GM12878 (cell line): ENCODE measurements at places on chromosomes 6 and 20.

DNA sequence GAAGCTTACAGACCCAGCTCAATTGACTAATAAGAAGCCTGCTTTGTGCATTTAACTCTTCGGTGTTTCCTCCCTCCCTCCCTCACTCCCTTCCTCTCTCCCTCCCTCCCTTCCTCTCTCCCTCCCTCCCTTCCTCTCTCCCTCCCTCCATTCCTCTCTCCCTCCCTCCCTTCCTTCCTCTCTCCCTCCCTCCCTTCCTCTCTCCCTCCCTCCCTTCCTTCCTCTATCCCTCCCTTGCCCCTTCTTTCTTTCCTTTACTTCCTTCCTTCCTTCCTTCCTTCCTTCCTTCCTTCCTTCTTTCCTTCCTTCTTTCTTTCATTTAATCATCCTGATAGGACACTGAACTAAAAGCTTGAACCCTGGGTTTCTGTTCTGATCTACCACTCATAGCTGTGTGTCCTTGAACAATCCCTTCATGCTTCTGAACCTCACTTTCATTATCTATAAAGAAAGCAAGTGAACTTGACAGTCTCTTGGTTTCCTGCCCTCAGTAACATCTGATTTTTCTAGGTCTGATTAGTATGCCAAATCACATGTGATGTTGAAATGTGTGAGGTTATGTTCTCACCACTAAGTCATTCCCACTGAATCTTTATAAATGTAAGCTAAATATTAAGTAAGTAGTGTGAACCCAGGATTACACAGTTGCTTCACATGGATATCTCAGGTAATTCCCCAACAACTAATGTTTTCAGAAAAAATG lies 132.3 kb upstream of the BMP2 start:
- no peak for DNase-seq

DNA sequence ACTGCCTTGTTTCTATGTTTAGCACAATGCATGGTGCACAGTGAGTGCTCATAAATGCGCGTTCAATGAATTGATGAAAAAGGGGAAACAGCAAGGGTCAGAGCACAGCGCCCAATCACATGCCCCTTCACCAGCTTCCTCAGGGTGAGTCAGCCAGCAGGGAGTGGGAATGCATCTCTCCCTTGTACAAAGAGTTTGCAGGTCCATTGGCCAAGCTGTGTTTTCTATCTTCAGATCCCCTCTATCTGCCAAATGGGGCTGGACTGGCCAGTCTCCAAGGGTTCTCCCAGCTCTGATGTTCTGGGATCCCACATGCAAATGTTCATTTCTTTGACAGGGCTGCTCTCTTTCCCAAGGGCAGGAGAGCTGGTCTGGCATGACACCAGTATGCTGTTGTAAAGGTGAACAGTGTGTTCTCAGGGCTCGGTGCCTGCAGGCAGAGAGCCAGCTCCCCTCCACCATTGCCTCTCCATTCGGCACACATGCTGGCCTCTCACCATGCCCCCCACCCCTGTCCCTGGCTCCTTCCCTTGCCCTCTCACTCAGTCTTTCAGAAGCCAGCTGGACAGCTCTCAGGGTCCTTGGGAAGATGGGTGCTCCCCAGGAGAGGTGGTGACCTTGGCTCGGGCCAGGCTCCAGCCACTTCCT lies 25.0 kb downstream of the ANGPT4 start:
- no peak for DNase-seq

DNA sequence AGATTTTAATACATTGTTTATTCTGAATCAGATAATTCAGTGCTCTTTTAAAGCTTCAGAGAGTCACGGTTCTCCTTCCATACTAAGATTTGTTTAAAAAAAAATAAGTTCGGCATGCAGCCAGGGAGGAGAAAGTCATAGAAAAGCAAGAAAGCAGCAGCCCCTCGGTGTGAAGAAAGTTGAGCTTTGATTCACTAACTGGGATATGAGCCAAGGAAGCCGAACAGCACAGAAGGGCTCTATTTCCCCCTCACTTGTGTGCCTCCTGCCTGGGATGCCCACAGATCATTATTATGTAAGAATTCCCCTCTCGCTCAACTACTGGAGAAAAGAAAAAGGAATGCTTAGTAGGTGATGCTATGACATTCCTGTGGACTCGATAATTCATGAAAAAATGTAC lies 69.3 kb upstream of the SYNJ2 start:
- no peak for DNase-seq

DNA sequence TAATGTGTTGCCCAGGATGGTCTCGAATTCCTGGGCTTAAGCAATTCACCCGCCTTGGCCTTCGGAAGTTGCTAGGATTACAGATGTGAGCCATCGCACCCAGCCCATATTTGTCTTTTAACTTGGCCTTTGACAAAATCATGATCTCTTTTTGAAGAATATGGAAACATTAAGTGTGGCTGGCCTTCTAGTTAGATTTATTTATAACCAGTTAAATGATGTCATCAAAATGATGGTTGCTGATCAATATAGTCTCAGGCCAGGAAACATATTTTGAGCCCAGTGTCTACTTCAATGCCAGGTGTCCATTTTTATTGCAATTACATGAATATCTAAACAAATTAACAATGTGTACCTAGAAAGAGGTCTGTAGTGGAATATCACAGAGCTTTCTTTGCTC lies 69.4 kb downstream of the TMEM200A start:
- DNase-seq, result no peak

DNA sequence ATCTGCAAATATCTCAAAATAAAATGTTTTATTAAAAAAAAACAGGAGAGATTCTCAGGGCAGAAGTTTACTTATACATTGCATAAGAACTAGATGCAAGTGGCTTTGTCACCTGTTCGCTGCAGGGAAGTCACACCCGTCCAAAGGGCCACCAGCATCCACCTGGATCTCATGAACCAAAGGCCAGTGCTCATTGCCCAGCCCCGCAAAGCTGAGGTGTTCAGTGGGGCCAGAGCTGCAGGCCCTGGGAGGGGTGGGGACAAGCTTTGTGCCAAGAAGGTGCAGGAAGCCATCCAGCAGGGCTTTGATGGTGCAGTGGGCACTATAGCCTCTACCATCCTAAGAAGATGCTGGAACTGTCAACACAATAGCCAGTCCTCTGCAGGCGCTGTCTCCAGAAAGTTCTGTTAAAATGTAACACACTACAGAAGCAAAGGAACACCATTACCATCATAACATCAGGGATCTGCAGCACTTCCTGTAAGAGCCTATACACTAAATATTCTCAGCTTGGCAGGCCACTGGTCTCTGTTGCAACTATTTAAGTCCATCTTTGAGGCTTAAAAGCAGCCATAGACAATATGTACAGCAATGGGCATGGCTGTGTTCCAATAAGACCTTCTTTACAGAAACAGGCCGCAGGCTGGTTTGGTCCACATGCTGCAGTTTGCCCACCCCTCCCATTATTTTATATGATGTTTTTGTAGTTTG lies 15.7 kb upstream of the CD93 start:
- DNase-seq, result no peak

- DNase-seq, result no peak
Observed at GRCh38 chr6:146297815-146298214, 245.8 kb upstream of the RAB32 start.

- no peak for DNase-seq
Observed at GRCh38 chr6:38391626-38392579, 247.8 kb downstream of the BTBD9 start.

GRCh38 chr6:57086843-57087242 lies 3.1 kb upstream of the ZNF451 start:
- no peak for DNase-seq

- DNase-seq, result no peak
Observed at GRCh38 chr6:90484903-90485302, 102.0 kb downstream of the MAP3K7 start.

DNA sequence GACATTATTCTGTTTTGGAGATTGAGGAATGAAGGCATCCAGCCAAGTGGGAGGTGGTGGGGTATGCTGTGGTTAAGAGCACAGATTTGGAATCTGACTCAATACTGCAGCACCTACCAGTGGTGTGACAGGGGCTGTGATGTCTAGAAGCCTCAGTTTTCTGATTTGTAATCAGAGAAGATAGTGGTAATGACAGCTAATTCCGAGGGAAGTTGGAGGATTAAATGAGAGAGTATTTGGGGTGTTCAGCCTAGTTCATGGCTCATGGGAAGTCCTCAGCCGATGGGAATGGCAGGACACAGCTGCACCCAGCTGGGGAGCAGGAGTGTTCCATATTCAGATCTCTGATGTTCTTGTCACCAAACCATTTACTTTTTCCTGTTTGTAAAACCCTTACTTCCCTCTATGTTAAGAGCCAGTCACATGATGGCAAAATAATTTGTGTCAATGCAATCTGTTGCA lies 9.3 kb downstream of the SLC9A8 start:
- DNase-seq, result no peak

- DNase-seq, result no peak
Observed at GRCh38 chr20:44017211-44017610, 102.6 kb downstream of the TOX2 start.

DNA sequence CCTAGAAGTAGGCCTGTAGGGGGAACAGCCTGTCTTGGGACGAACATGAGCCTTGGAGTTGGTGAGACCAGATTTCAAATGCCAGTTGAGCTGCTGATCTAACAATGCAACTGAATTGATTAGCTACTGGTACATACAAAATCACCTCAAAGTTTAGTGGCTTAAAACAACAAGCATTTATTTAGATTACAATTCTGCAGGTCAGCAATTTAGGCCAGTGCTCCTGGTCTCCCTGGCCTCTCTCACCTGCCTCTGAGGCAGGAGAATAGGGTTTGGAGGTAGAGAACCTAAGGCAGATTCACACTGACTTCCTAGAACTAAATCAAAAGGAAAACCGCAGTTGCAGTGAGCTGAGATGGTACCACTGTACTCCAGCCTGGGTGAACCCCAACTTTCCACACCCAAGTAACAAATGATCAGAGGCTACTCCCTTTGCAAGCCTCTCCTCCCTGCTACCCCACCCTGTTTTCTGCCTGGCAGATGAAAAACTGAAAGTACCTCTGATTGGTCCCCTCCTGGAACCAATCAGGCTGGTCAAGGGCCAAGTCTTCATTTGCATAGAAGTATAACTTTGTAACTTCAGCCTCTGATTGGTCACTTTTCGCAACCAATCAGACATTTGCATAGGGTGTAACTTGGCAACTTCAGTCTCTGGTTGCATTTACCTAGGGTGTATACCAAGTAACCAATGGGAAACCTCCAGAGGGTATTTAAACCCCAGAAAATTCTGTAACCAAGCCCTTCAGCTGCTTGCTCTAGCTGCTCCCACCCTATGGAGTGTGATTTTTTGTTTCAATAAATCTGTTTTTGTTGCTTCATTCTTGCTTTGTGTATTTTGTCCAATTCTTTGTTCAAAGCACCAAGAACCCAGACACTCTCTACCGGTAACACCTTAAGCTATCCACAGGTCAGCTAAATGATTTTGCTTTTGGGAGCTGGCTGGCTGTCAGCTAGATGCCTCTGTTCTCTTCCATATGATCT lies 8.1 kb upstream of the UBR2 start:
- no peak for DNase-seq

DNA sequence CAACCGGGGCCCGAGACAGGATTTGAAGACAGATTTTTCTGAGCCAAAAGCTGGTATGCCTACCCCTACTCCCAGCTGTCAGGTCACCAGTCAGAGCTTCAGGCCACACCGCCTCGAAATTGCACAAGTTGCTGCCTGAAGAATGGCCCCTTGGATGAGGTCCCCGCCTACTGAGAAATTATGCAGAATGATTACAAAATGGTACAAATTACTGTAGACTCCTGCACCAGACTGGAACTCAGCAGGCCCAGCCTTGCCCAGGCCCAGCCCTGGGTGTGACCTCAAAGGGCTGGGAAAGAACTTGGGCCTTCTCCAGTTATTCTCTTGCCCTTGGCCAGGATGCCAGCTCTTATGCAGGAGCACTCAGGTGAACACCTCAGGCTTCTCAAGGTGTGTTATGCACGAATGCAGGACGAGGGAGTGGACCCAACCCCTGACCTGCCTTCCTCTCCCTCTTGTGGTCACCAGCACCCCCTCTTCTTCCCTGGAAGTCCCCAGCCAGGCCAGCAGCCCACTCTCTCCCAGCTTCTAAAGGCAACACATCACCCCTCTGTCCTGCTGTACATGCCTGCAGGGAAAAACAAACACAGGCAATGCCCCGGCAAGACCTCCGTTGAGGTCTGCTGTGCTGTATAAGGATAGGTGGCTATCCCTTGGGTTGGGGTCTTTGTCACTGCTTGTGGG lies 88.7 kb upstream of the NAA20 start:
- DNase-seq, result no peak

DNA sequence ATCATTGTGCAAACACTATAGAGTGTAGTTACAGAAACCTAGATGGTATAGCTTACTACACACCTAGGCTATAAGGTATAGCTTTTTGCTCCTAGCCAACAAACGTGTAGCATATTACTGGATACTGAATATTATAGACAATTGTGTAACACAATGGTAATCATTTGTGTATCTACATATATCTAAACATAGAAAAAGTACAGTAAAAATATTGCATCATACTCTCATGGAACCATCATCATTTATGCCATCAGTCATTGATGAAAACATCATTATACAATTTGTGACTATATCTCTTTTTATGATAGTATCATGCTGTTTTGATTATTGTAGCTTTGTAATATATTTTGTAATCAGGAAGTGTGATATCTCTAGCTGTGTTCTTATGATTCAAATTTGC lies 21.0 kb upstream of the HCRTR2 start:
- DNase-seq, result no peak

- no peak for DNase-seq
Observed at GRCh38 chr6:133705066-133705465, 183.8 kb upstream of the TCF21 start.

- no peak for DNase-seq
Observed at GRCh38 chr6:129008591-129008990, 125.7 kb downstream of the LAMA2 start.

DNA sequence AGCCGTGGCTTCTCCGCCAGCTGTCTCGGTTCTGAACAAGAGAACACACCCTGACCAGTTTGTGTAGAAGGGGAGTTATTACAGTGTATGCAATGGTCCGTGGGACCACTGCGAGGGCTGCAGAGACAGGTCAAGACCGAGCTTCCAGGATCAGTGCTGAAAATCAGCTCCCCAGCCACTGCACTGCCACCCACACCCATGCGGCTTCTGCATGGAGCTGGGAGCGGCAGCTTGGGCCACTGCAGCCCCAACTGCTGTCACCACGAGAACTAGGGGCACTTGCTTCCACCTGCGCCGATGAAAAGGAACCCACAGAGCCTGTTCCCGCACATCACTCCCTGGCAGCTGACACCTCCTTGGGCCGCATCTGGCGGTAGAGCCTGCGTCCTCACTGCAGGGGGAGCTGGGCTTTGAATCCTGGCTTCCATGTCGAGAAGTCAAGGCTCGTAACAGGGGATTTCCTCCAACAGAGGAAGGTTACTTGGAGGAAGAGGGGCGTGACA lies 56.2 kb downstream of the TMEM242 start:
- no peak for DNase-seq
